Activated naive CD4-positive, alpha-beta T cell treated with anti-CD3 and anti-CD28 coated beads, Interleukin-2, amount 50 U/mL, for 72 hours (primary cell): ENCODE measurements at places on chromosomes 1 and 21. TPM values are rescaled to one million over a fixed set of nuclear protein-coding genes. Genes with fewer than 3 reads are reported as not detected.

Gene MYOM3
- total RNA-seq, result not detected

DNA sequence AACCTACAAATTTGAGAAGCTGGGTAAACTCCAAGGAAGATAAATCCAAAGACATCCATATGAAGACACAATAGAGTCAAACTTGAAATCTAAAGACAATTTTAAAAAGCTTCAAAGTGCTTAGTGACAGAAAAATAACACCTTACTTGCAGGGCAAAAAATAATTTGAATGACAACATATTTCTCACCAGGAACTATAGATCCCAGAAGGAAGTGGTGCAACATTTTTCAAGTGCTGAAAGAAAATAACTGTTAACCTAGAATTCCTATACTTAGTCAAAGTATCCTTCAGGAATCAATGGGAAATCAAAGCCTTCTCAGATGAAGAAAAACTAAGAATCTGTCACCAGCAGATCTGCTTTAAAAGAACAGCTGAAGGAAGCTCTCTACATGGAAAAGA is 184.4 kb downstream of the HLX start:
- DNase-seq, result no peak

GRCh38 chr1:227907439-227908015 is 40.2 kb downstream of the WNT9A start:
- DNase-seq, result no peak

GRCh38 chr1:208577381-208577905 is 333.3 kb upstream of the PLXNA2 start:
- DNase-seq, result no peak

DNA sequence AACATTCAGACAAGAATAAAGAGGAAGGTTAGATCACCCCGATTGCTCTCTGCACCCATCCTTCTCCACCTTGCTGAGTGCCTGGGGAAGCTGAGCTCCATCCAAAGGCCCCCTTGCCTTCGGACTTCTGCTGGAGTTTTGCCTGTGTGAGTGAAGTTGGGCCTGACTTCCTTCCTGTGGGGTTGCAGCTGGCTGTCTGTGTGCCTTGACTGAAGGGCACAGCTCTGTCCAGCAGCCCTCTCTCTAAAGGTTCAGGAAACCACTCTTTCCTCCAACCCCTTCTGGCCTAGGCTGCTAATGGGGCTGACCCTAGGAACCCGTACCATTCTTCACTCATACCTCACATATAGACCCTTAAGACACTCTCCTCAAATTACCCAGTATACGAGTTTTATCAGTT is 173.4 kb upstream of the HMCN1 start:
- no peak for DNase-seq

- no peak for DNase-seq
Observed at GRCh38 chr1:246659594-246660140, 64.5 kb upstream of the SCCPDH start.

GRCh38 chr1:219988387-219988786 is 57.9 kb downstream of the EPRS1 start:
- DNase-seq, result no peak

DNA sequence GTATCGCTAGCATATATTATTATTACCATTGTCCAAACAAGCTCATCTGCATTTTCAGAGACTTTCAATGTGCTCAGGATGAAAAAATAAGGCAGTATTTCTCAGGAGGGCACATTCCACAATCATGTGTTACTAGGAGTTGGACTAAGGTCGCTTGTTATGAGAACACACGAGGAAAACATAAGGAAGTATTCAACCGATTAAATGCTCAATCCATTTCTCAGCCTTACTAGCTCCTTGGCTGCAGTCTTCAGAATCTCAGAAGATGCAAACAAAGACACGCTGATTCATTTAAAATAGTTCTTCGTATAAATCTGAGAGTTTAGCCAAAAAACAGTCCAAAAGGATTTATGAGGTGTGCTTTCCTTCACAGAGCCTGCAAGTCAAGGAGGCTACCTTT is 82.0 kb upstream of the JAK1 start:
- no peak for DNase-seq

- no peak for DNase-seq
Observed at GRCh38 chr1:234896477-234897389, 231.9 kb downstream of the TOMM20 start.
